Mammary epithelial cell (primary cell): ENCODE measurements at places on chromosomes 3 and 15.

- no peak for DNase-seq
These were observed 15.2 kb downstream of the RMDN3 start for GRCh38 chr15:40739854-40740253.

- DNase-seq: peak; percentile 11
These were observed 89.8 kb downstream of the LRRC3B start for GRCh38 chr3:26712211-26713026.

DNA sequence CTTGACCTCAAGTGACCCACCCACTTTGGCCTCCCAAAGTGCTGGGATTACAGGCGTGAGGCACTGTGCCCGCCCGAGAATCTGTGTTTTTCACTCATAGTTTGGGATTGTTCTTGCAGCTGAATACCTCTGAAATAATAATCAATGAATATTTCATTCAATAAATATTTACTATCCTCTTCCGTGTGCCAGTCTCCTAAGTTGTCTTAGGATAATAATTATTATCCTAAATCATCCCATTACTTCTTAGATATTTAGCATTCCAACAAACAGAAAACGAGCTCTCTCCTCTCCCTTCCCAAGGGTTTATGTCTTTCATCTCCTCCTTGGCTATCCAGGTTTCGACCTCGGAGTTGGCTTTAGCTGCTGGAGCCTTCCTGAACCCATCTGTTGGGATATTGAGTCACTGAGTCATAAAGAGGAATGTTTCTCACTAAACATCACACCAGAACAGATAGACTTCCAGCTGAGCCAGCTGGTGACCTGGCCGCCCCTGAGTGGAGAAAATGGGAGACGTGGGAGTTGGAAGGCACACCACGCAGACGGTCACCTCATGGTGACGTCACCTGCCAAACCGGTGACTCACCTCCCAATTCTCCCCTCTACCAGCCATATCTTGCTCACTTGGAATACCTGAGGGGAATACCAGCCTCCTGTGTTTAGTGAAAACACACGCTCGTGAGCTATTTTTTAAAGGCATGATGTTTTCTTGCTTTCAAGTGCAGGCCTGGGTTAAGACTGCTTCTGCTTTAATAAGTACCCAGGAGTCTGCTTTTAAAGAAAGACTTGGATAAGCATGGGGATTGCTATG is 43.9 kb downstream of the BHLHE40 start:
- DNase-seq: peak; percentile 100

GRCh38 chr3:135246027-135246426 is 451.0 kb downstream of the EPHB1 start:
- no peak for DNase-seq

GRCh38 chr15:58608129-58608590 is 141.3 kb downstream of the ADAM10 start:
- no peak for DNase-seq

- DNase-seq: no peak
These were observed 5.7 kb downstream of the GRM2 start for GRCh38 chr3:51712511-51712931.

- no peak for DNase-seq
These were observed 439 bp downstream of the CTXND1 start for GRCh38 chr15:80251428-80252120.

- DNase-seq: peak; percentile 49
These were observed at the start of gene CSK for GRCh38 chr15:74781431-74782258. Gene CSK, plus strand, starts transcription at chr15:74782080. Its CDS starts 16,218 bp downstream, at chr15:74798298.

DNA sequence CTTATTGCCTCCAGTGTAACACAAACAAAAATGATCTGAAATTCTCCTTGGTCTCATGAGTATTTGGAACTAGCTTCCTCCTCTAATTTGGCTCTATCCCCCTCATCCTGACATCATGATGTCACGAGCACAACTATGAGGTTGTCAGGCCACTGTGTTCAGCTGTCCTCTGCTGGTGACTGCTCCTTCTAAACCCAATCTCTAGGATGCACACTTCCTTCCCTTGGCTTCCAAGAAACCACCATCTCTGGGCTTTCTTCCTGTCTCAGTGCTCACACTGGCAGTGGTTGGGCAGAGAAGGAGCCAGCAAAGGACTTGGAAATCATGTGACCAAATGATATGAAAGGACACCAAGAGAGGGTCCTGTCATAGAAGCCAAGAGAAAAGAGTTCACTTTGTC is 30.7 kb upstream of the EIF1B start:
- no peak for DNase-seq

- peak; percentile 40 for DNase-seq
These were observed 25.3 kb downstream of the CMSS1 start for GRCh38 chr3:99842826-99843589.

GRCh38 chr3:69116897-69117296 is 5.5 kb downstream of the LMOD3 start:
- peak; percentile 80 for DNase-seq

DNA sequence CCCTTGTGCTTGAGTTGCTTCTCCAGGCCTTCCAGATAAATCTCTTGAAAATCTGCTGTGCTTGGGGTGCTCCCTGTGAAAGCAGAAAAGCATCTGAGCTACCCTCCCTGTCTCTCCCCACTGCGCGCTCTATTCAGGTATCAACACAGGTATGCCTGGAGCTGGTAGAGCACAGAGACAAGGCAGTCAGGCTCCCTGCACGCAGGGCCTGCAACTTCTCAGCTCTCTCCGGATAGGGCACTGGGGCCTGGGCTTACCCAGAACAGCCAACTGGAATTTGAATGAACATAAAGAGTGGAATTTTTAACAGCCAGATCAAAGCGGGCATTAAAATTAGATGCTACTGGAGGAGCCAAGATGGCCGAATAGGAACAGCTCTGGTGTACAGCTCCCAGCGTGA is 183.6 kb downstream of the XXYLT1 start:
- no peak for DNase-seq

GRCh38 chr15:98120561-98120960 is 160.1 kb downstream of the ARRDC4 start:
- DNase-seq: peak; percentile 60

DNA sequence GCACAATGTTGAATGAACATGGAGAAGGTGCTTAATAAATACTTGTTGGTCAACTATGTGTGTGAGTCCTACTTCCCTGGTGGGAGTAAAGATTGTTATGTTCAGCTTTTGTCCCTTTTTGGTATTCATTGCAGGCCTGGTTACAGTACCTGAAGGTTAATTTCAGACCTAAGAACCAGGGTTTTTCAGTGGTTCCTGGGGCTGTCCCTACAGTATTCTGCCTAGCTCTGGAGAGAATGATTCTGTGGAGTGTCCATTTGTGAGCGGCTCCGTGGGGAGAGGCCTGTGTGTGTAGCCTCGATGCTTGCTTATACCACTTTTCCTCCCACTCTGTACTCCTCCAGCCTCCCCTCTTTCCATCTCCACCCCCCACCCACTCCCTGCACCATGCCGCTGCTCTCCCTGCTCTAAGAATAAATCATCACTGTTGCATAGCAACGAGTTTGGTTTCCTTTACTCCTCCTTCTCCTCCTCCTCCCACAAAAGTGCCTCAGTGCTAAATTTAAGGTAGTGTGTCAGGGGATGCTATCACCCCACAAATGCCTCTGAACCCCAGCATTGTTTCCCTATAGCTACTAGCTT is 150.6 kb upstream of the ROPN1 start:
- no peak for DNase-seq
